ENCODE measurements at places on chromosomes 3 and 15. TPM values are rescaled to one million over a fixed set of nuclear protein-coding genes. Genes with fewer than 3 reads are reported as not detected.

DNA sequence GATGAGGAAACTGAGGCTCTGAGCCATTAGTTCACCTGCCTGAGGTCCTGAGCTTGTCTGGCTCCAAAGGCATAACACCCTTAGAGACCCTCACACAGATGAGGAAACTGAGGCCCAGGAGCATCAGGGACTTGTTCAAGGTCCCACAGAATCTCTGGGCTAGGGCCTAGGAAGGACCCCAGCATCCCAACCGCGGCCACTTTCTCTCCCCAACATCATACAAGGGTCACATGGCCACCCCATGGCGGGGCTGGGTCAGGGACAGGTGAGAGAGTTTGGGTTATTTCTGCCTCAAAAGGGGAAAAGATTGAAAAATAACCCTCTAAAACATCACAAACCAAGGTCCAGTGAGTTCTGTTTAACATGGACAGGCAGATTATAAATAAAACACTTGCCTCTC lies 6.7 kb downstream of the LINGO1 start:
- no peak for DNase-seq

DNA sequence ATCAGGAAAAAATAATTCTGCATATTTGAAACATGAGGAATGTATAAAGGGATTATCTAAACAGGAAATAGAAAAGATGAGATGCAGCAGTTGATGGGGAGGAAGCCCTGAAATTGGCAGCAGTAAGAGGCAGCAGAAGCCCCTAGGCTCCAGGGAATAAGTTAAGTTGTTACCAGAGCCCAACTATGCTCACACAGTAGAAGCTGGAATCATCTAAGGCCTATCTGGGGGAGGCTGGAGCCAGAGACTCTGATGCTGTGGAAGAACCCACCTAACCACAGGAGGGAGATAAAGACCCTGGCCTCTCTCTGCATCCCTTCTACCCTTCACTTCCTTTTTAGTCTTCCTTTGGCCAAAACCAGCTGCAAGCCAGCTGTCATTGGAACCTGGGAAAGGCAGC lies 519.7 kb downstream of the DIPK2A start:
- DNase-seq: no peak

GRCh38 chr3:8357859-8358258 lies 143.8 kb upstream of the LMCD1 start:
- no peak for DNase-seq

DNA sequence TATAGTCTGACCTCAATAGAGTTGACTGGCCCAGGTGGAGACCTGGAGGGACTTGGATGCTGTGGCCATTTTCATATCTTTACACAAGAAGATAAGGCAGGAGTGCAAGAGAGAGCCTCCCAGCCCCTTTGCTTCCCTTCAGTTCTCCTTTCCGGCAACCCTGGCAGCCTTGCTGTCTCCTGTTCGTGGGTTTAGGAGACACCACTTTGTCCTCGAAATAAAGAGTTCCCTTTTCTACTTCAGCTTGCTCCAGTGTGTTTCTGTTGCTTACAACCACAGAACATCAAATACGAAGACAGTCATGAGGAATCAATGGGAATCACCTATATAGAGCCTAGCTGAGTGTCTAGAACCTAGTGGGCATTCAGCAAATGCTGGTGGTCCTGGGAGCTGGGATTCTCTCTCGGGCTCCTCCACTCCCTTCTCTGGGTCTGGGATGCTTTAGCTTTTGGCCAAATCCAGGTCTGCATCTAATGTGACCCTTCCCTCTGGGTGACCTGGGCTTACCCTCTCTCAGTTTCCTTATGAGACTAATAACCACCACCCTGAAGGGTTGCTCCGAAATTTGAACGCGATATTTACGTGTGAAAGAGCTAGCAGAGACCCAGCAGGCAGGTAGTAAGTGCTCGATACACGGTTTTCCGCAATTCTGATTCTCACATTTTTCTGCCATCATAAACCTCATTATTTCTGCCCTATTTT lies 44.5 kb downstream of the PCSK6 start:
- no peak for DNase-seq

GRCh38 chr15:91783008-91783407 lies 70.5 kb upstream of the SLCO3A1 start:
- DNase-seq: no peak

DNA sequence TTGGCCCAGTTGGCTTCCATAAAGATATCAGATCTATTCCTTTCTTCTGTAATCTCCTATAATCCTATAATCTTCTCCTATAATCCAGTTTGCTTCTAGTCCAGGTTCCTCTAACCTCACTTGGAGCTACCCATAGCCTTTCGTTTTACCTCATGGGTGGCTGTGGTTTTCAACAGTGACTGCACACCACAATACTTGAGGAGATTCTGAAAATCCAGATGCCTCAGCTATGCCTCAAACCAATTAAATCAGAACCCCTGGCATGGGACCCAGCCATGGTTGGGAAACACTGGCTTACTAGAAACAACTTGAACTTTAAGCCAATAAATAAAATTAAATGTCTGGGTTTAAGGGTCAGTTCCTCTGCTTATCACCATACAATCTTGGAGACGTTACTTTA lies 86.1 kb upstream of the NTRK3 start:
- DNase-seq: no peak

The GOLGA8N gene
- 4.1 TPM for total RNA-seq

The CACNA2D3 gene
- total RNA-seq: 0.41 TPM

The PDZRN3 gene
- not detected for total RNA-seq

The LRRC49 gene
- total RNA-seq: 8.3 TPM

The CD80 gene
- 0.15 TPM for total RNA-seq

All from Panc1 (cell line).